ENCODE measurements at places on chromosomes 7 and 10.

DNA sequence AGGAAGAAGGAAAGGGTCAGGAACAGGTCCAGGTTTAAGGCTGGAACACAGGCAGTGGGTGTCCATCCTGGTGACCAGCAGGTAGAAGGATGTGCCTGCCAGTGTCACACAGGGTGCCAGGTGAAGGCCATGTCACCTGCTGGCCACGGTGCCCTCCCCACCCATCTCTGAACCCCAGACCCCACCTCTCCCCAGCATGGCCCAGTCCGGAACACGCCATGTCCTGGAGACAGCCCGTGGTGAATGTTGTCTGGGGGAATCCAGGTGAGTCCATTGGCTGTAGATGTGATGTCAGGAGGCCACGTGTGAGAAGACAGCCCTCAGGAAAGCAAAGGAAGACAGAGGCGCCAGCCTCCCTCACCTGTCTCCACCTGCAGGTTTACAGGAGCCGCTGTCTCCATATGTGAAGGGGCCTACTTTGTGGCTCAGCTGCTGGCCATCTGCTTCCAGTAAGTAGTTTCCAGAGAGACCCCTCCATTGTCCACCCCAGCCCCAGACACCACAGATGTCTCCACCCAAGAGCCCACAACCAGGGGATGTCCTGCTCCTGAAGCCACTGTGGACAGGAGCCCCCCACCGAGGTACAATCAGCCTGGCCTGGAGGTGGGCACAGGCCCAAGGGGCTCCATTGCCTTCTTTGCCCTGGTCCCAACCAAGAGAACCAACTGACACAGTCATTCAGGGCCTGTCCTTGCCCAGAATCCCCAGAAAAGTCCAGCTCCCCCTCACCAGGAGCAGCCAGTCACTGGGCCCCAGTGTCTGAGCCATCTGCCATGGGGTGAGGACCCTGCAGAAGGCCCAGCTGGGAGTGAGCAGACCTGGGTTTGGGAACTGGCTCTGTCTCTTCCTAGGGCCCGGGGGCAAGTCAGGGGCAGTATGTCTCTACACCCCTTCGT is 20.7 kb downstream of the TMEM72 start:
- DNase-seq: no peak

GRCh38 chr10:6701289-6701688 is 121.2 kb upstream of the PRKCQ start:
- DNase-seq: no peak

GRCh38 chr7:42253316-42253715 is 16.3 kb upstream of the GLI3 start:
- DNase-seq: no peak

DNA sequence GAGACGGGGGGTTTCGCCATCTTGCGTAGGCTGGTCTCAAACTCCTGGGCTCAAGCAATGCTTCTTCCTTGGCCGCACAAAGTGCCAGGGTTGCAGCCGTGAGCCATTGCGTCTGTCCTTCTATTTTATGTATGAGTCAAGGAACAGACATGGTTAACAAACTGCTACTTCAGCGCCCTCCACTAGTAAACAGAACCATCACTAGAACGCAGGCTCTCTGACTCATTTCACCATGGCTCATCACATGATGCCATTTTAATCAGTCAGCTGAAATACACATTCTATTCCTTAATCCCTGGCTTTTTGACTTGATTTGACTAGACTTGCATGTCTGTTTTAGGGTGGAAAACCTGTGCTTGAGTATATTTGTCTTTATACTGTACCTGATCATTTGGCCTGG is 41.3 kb downstream of the CELF2 start:
- DNase-seq: no peak

- DNase-seq: no peak
These were observed 7.1 kb downstream of the ARPC1B start for GRCh38 chr7:99381664-99382075.

DNA sequence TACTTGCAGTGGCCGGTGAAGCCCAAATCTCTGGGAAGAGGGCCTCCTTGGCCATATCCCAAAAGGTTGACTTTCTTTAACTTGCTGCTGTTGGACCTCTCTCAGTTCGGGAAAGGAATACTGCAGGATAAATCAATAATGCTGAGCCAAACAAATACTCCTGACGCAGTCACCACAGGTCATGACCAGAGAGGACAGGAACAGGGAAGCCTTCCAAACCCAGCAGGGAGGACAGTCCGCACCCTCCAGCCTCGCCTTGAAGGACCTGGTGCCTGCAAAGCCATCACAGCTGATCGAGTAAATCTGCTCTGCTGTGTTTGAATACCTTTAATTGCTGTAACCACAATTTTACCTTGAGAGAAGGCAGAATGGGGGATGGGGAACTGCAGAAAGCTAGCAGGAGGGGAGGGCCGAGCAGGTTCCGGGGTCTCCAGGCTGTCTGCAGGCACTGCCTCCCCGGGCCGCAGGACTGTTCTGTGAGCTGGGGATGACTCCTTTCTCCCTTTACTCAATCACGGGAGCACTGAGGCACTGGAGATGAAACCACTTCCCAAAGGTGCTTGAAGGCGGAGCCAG is 20.8 kb upstream of the INSIG1 start:
- no peak for DNase-seq

- no peak for DNase-seq
These were observed 18.2 kb downstream of the ADCY1 start for GRCh38 chr7:45592230-45592991.

DNA sequence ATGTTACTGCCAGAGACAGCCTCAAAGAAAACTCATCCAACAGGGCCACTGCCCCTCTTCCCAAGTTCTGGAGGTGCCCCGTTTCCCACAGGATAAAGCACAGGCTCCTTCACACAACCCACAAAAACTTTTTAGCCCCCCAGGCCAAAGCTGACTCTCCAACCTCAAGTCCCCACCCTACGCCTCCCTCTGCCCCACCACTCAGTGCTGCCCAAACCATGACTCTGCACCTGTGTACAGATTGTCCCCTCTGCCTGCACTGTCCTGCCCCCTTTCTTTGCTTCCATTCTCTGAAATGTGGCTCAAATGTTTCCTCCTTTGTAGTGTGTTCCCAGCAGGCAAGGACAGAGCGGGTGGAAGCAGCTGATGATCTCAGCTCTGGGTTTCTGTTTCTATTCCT is 284.0 kb downstream of the GRID1 start:
- no peak for DNase-seq

GRCh38 chr7:91355695-91356435 is 91.6 kb downstream of the FZD1 start:
- DNase-seq: no peak

DNA sequence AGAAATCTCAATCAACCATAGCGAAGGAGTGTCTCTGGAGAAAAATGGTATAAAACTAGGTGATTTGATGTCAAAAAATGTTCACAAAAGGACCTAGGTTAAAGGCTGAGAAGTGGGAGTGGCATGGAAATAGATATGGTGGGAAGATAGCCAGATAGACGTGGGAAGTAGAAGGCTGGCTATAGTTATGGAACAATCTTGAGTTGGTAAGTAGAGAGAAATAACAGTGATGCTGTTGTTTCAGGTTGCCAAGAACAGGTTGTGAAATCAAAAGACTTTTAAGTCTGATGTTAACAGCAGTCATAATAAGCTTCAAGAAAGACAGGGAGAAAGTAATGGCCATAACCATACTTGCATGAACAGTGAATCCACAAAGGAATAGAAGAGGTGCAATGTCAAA is 106.1 kb upstream of the RSU1 start:
- no peak for DNase-seq

DNA sequence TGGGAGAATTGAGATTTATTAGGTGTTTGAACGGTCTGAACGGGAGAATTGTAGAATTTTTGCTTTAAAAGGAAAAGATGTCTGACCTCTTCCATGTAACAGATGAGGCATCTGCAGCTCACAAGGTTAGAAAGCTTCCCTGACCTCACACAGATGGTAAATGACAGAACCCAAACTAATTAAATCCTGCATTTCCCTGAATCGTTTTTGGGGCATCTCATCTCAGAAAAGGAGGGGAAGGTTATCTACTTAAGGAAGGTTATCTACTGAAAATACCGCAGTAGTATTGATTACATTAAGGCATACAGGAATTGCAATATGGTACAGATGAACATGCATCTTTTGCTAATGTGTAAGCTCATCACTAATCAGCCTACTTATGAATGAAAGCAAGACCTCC is 278.3 kb downstream of the CCDC3 start:
- DNase-seq: no peak

DNA sequence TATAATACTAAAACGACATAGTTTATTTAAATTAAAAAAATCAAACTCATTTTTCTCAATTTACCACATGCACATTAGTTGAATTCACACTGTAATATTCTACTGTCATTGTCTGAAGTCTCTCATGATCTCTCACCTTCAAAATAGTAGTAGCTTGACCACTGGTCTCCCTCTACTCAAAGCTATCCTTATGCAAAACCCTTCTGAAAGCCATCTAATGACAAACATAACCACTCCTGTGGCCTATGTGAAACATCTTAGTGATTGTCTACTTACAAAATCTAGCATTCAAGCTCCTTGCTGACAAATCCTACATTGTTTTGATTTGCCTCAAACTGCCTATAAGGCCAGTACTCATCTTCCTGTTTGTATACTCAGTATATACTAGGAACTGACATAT is 606.0 kb upstream of the GHITM start:
- no peak for DNase-seq

DNA sequence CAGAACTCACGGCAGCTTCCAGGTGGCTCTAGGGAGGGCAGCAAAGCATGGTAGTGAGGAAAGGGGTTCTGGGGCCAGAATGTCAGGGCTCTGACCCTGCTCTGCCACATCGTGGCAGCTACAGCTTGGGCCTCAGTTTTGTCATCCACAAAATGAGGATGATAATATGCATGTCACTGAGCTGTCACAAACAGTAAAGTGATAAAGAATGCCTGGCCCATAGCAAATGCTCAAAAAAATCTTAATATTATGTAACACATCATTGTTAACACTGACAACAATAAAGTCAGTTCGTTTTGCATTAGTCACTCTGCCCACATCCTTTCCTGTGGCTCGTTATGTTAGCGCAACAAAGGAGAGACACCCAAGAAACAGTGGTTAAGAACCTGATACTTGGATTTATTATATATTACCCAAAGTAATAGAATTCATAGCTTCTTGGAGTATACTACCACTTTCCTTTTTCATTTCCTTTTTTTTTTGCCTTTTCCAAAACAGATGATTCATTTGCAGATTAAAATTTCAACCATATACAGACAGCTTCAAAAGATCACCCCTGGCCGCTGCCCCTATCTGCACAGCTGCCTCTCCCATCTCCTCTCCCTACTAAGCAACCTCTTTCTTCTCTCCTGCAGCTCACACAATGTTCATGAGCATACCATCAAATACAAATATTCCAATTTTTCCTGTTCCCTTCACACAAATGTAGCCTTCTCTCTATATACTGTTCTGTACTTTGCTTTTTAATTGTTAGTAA is 45.5 kb upstream of the DDC start:
- no peak for DNase-seq

DNA sequence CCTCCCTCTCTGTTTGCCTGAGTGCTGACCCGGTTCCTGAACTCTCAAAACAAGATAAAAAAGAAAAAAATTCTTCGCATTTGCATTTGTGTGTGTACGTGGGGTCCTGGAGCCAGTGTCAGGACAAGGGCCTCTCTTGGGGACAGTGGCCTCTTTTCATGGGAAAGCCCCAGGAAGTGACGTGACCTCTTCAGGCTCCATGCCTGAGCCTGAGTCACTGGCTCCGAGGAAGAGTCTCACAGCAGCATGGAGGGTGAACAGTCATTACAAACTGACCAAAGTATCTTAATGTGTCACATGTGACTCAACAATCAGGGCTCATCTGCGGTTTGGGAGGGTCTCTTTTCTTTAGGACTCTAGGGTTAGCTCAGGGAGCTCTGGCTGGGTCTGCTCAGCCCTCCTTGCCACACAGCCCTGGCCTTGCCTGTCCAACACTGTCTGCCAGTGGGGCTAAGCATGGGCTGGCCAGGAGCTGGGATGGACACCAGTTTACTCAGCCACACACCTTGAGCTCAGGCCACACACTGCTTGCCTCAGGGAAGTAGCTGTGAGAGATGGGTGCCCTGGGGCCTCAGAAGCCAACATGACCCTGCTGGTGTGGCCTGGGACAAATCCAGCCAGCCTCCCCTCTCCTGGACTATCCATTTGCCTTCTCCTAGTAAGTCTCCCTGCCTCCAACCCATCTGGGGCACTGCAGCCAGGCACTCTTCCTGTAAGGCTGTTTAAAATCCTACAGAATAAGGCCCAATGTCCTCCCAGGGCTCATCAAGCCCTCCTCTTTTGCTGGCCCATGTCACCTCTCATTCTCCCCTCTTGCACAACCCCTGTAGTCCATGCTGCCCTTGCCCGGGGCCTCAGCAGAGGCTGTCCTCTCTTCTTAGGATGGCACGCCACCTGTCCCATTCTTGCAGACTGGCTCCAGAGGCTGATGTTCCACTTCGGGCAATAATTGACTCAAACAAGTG is 10.5 kb downstream of the TMEM273 start:
- no peak for DNase-seq

DNA sequence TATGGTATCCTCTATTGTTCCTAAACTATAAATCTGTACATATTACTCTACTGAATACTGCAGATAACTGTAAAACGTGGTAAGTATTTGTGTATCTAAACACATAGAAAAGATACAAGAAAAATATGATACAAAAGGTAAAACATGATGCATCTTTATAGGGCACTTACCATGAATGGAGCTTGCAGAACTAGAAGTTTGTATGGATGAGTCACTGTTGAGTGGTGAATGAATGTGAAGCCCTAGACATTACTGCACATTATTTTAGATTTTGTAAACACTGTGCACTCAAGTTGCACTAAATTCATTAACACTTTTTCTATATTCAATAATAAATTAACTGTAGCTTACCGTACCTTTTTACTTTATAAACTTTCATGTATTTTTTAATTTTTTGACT is 357.5 kb downstream of the ZWINT start:
- DNase-seq: no peak

GRCh38 chr7:33410266-33410665 is 280.9 kb downstream of the BBS9 start:
- DNase-seq: no peak

DNA sequence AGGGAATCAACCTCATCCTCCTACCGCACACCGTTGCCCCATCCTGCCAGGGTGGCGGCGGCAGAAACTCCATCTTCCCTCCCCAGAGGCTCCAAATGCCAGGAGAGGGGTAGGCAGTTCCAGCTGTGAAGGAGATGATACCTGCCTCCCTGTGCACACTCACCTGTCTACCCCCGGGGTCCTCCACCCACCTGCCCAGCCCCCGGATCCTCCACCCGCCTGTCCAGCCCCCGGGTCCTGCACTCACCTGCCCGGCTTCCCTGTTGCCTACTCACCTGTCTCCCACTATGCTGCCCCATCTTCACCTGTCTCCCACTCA is 13.4 kb upstream of the DNAAF5 start:
- DNase-seq: no peak

DNA sequence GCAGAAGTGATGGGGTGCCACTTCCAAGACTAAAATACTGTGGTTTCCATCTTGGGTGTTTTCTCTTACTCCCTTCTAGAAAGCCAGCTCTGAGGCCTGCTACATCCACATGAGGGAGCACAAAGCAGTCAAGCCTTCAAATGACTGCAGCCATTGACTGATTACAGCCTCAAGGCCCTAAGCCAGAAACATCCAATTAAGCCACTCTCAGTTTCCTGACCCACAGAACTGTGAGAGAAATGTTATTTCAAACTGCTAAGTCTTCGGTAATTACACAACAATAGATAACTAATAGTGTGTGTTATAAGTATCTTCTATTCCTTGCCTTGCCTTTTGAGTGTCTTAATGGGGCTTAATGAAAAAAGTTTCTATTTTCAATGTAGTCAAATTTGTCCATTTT is 24.8 kb downstream of the BRAF start:
- peak; percentile 21 for DNase-seq

GRCh38 chr10:28302012-28302637 is 739 bp downstream of the MPP7 start:
- peak; percentile 39 for DNase-seq

- DNase-seq: peak; percentile 30
These were observed 78.3 kb downstream of the SLC25A40 start for GRCh38 chr7:87797798-87798403.
